ENCODE measurements at places on chromosomes 3 and 15.

- no peak for DNase-seq
Observed at GRCh38 chr3:114081037-114081436, 24.5 kb downstream of the QTRT2 start.

DNA sequence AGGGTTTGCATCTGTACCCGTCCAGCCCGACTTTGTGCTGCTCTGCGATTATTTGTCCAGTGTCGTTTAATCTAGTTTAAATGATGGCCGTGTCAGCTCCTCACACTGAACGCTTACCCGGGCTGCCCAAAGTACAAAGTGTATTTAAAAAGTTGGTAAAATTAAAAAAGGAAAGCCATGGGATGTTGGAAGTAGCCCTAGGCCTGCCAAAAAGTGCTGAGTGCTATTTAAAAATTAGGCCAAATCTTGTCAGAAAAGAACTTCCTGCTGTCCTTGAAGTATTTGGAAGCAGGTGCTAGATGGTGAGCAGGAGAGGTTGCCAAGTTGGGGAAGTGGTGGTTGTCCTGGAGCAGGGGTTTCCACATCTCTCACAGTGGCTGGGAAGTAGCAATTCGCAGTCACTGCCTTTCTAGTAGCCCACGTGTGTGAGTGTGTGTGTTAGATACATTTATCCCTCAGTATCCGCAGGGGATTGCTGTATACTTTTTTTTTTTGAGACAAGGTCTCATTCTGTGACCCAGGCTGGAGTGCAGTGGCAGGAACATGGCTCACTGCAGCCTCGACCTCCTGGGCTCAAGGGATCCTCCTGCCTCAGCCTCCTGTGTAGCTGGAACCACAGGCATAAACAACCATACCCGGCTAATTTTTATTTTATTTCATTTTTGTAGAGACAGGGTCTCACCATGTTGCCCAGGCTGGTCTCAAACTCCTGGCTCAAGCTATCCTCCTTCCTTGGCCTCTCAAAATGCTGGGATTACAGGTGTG is 664 bp downstream of the PPCDC start:
- DNase-seq: peak; percentile 86

- DNase-seq: no peak
Observed at GRCh38 chr3:112056451-112056929, 22.0 kb downstream of the TMPRSS7 start.

GRCh38 chr3:169152319-169152718 is 511.2 kb downstream of the MECOM start:
- DNase-seq: no peak

DNA sequence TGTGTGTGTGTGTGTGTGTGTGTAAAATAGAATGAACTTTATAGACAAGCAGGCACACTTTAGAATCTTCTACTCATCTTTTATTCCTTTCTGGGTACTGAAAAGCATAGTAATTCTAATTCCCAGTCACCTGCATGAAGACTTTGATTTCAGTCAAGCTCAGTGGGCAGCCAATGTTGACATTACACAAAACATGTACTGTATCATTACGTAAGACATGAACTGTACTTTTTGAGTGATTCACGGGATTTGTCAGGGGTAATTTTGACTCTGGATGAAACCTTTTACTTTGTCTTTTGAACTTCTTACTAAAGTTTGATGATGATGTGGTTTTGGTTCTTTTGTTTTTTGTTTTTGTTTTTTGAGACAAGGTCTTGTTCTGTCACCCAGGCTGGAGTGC is 38.8 kb downstream of the PTPRG start:
- no peak for DNase-seq

- no peak for DNase-seq
Observed at GRCh38 chr15:76930831-76931396, 635 bp upstream of the RCN2 start.

GRCh38 chr3:30492322-30493192 is 113.8 kb upstream of the TGFBR2 start:
- DNase-seq: no peak

DNA sequence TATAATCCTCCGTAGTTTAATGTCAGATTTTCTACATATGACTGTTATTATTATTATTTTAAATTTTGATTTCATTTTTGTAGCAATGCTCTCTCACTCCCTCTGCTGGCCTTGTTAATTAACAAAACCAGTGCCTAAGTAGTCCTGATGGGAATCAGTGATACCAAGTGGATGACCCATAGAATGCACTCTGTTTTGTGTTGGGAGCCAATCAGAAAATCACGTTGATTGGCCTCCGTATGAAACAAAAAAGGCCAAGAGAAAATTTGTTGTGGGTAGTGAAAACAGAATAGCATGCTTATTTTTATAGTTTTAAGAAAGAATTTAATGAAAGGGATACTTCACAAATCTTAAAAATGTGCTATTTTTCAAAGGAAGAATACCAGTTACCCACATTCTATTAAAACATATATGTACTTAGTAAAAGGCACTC is 34.4 kb upstream of the MEIS2 start:
- peak; percentile 32 for DNase-seq

DNA sequence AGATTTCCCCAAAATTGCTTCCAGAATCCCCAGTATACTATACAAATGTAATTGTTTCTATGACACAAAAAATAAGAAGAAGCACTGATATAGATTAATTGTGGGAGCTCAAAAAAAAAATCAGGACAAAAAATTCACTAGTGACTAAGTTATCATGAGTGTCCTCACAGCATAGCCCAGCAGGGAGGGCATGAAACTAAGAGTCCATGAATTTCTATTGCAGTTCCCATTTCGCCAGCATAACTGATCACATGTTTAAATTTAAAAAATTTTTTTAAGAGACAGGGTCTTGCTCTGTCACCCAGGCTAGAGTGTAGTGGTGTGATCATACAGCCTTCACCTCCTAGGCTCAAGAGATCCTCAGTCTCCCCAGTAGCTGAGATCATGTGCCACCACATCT is 10.6 kb downstream of the NCEH1 start:
- DNase-seq: no peak

GRCh38 chr3:102237838-102238237 is 197.0 kb upstream of the ZPLD1 start:
- no peak for DNase-seq

DNA sequence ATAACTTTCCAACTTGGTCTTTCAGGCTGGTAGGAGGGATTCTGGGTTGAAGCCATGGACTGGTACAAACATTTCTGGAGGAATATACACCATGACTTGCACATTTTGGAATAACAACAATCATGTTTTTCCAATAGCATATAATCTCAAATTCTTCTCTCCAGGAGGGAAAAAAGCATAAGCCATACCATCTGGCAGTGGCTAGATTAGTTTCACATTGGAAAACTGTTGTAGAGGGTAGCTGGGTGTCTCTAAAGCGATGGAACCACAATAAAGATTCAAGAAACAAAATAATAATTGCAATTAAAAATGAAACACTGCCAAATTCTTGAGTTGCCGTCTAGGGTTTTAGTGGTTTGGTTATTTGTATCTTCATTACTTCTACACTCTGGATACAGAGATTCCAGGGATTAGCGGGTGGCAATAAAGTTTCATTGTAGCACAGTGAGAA is 278.5 kb upstream of the RASGRP1 start:
- DNase-seq: no peak

GRCh38 chr3:122774564-122774963 is 19.1 kb downstream of the HSPBAP1 start:
- DNase-seq: no peak

- DNase-seq: no peak
Observed at GRCh38 chr15:50287324-50288116, 22.0 kb upstream of the HDC start.

- no peak for DNase-seq
Observed at GRCh38 chr3:69422751-69423150, 36.9 kb upstream of the FRMD4B start.

GRCh38 chr15:80856809-80857377 is 77.7 kb downstream of the CEMIP start:
- DNase-seq: no peak

- no peak for DNase-seq
Observed at GRCh38 chr3:173702561-173702960, 305.0 kb downstream of the NLGN1 start.

DNA sequence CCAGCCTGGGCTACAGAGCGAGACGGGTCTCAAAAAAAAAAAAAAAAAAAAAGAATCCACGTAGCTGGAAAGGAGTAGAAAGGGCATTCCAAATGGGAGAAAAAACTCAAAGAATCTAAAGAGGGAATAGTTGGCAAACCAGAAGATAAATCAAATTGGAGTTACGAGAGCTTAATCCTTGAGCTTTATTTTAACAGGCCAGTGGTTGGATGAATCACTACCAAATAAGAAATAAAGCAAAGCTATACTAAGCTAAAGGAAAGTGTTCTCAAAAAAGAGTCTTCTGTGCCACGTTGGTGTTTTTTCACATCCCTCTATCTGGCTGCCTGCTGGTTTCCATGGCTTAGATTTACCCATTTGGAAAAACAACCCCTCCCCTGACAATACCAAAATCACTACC is 14.0 kb downstream of the VGLL4 start:
- DNase-seq: no peak
